EH (cell line): ENCODE measurements at places on chromosomes 5 and 9.

DNA sequence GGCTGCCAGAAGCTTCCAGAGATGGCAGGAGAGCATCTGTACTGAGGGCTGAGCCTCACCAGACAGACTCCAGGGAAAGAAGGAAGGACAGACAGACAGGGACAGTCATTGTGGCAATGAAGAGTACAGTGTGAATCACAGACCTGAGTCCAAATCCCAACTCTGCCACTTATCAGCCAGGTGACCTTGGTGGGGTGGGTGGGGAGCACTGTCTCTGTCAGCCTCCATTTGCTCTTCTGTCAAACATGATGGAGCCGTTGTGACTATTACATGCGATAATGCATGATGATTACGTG, 85.9 kb upstream of the FSTL4 start:
- DNase-seq: no peak

DNA sequence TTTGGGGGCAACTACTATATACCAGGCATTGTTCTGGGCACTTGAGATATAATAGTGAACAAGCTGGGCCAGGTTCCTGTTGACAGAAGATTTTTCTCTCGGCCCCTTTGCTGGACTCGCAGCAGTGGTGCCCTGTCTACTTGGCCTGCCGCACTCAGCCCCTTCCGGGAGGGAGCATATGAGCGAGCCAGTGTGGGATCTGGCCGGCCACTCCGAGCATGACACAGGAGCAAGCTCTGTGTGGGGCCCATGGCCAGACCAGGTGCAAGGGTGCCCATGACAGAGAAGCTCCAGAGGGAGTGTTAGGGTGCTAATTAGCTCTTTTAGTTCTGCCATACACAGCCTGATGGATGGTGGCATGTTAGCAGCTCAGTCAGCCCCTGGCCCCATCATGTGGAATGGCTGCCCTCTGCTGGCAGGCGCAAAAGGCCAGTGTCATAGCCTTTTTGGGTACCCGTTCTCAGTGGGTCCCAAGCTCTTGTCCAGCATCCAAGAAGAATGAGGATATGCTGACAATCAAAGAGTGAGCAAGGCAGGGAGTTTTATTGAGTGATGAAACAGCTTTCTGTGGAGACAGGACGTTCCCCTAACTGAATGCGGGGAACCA, 9.3 kb upstream of the KIF4B start:
- peak; percentile 16 for DNase-seq

DNA sequence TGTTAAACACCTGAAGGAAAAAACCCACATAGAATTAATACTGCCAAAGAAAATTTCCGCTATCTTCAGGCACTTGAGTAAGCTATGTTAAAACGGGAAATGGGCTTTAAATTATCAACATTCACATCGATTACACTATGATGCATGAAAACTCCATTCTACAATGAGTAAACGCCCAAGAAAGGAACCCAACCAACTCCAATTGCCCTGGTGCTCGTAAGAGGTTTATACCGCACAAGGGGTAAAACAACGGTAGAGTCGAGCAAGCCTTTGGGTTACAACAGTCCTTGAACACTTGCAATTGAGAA, 1.0 kb downstream of the AGTPBP1 start:
- DNase-seq: no peak

GRCh38 chr9:135768516-135769218, 66.7 kb downstream of the KCNT1 start:
- DNase-seq: no peak
